Foreskin fibroblast (primary cell): ENCODE measurements at places on chromosomes 13 and 19.

GRCh38 chr13:113647351-113648215, 10.4 kb downstream of the ATP4B start:
- peak; percentile 63 for DNase-seq

- DNase-seq = no peak
Measured at GRCh38 chr19:15303105-15303780, 29.1 kb downstream of the BRD4 start.

DNA sequence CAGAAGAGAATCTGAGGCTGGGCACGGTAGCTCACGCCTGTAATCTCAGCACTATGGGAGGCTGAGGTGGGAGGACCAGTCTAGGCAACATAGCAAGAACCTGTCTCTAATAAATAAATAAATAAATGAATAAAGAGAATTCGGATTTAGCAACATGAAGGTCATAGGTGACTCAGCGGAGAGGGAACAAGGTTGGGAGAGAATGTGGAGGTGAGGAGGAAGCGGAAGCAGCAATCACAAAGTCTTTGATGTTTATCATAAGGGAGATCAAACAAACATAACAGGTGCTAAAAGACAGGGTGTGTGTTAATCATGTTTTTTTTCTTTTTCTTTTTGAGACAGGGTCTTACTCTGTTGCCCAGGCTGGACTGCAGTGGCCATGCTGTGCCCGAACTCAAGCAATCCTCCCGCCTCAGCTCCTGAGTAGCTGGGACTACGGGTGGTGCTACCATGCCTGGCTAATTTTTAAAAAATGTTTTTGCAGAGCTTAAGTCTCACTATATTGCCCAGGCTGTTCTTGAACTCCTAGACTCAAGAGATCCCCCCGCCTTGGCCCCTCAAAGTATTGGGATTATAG, 16.3 kb downstream of the PBX4 start:
- DNase-seq = no peak

DNA sequence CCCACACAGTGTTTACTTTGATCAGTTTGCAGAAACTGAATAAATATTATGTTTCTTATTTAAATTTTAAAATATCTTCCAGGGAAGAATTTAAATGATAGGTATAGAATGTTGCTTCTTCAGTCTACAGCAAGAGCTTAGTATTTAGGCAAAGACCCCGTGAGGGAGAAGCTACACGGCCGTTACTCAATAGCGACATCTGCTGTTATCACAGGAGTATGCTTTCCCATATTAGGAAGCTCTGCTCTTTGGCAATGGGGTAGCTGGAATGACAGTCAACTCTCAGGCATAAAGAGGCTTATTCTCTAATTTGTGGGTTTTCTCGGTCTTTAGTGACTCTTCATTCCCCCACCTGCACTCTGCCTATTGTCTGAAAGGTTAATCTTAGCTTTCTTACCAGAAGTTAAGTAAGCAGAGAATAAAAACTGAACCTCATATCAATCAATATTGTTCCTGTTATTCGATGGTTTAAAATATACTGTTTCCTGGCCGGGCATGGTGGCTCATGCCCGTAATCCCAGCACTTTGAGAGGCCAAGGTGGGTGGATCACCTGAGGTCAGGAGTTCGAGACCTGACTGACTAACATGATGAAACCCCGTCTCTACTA, 13.2 kb upstream of the LHFPL6 start:
- peak; percentile 43 for DNase-seq

DNA sequence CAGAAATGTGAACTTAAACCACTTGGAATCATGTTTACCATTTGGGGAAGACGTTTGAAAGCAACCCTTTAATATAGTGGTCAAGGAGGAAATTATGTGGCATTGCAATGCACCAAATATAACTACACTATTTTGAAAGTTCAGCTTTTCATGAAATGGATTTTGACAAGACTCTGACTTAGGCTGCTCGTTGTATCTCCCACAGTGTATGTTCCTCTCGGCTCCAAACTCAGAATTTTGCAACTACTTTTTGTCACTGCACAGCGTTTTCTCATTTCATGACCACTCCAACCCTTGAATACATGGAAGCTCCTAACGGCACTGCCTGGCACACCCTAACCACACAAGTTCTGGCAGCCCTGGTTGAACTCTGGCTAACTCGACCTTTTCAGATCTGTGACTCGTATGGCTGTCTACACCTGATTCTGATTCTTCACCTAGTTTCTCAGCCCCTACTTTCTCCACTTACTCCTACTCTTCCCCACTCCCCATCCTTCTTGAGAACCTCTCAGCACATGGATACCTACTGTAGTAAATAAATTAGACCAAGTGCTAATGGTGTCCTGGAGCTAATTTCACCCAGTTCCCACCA, 7.0 kb upstream of the POMP start:
- no peak for DNase-seq

- no peak for DNase-seq
Measured at GRCh38 chr13:55361141-55361540, 1779.6 kb upstream of the PRR20A start.

GRCh38 chr13:39821977-39822376, 166.5 kb downstream of the COG6 start:
- no peak for DNase-seq

DNA sequence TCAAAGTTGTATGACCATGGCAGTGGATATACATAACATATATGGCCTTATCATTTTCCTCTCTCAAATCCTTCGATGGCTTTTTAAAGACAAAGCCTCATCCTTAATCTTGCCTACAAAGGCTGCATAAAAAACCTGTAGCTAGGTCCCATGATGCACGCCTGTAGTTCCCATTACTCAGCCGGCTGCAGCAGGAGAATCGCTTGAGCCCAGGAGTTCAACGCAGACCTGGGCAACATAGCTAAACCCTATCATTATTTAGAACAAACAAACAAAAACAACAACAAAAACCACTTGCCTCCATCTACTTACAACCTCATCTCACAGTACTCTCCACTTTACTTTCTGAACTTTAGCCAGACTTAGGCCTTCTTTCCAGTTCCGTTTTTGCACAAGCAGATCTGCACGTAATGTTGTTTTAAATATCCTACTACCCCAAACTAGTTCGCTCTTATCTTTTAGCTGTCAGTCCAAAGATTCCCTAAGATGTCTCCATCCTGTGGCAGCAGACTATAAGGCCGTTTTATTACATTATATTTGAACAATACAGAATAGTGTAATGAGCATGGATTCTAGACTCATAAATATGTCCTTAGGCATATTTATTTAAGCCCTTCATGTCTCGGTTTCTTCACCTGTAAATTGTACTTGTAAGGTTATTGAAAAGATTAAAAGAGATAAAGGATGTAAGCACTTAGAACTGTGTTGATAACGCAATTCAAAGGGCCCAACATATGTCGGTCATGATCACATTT, 969 bp upstream of the POMP start:
- no peak for DNase-seq

GRCh38 chr19:48966541-48967345, 1.6 kb downstream of the FTL start:
- peak; percentile 38 for DNase-seq

GRCh38 chr19:31002518-31003244, 346.6 kb downstream of the TSHZ3 start:
- no peak for DNase-seq

DNA sequence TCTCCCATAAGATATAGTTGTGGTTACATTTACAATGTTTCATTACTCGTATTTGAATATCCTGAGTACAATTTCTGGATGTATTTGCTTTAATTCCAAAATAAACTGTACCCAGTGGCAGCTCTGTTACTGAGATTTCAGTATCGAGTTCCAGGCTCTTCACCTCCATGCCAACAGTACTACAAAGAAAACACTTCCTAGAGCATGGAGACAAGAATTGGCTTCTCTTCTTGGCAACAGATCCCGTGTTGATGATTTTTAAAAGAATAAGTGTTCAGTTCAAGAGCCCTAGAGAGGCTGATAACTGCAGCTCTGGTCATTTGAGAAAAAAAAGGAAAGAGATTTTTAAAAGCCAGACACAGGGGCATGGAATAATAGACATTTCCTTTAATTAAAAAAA, 302.8 kb downstream of the EFNB2 start:
- DNase-seq = no peak

GRCh38 chr19:49951806-49952478, 9.0 kb downstream of the SIGLEC11 start:
- DNase-seq = no peak

DNA sequence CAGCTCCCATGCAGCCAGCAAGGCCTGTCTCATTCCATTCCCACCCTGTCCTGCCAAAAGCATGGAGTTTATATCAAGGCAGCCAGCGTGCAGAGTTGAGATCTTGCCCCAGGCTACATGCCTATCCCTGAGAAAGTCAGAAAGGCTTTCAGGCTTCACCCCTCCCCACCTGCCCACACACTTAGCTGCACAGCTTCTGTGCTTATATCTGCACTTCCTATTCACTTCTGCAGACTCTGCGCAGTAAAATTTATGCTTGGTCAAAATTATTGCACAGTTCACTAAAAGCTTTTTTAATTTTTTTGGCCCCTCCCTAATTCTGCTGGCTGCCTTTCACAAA, 12.5 kb upstream of the ZNF675 start:
- no peak for DNase-seq

DNA sequence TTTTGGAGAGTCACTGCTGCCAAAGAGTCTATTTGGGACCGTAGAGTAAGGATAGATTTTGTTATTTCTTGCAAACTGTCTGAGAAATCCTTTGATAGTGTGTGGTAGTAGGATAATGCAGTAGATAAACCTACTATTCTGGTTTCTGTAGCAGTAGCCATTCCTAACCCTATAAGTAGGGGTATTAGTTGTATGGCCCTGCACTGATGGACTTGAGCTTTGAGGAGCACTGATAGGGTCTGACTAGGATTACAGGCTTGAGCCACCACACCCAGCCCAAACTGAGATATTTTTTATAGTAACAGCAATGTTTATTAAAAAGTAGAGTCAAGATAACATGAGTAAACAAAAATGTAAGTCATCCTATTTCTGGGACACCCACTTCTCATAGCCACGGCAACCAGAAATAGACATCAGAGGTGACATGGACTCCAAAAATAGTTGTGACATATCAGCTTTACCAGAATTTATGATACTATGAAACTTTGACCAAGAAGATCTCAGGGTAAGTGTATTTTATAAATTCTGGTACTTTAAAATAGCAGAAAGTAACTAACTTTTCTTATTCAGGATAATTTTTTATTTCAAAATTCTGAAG, 479.1 kb downstream of the SUCLA2 start:
- DNase-seq = no peak

DNA sequence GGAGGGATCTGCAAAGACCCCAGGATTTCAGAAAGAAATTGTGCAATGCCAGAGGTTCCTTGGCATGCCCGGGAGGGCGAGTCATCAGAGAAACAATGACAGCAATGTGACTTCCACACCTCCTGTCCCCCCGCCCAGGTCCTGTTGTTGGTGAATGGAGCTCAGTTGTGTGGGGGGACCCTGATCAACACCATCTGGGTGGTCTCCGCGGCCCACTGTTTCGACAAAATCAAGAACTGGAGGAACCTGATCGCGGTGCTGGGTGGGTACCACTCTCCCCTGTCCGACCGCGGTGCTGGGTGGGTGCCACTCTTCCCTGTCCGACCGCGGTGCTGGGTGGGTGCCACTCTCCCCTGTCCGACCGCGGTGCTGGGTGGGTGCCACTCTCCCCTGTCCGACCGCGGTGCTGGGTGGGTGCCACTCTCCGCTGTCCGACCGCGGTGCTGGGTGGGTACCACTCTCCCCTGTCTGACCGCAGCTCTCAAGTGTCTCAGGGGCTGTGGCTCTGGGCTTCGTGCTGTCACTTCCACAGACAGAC, 5.2 kb upstream of the F10 start:
- no peak for DNase-seq

DNA sequence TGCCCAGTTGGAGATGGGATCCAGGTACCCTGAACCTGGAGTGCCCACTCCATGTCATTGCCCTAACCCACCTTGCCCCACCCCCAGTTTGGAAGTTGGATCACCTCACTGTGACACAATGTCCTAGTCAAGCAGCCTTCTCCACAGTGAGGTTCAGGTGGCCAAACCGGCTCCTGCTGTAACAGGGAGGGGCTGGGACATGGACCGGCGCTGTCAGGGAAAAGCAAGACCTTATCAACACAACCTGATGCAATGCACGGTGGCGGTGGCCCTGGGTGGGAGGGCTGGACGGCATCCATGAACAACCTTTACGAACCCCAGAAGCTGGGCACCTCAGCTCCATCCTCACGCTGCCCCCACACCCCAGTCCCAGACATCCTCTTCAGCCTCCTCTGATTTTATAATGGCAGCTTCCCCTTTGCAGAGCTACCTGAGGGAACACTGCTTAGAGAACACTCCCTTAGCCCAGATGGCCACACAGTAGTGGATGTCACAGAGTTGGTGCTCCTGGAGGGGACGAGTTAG, 1.6 kb upstream of the KRTDAP start:
- no peak for DNase-seq

DNA sequence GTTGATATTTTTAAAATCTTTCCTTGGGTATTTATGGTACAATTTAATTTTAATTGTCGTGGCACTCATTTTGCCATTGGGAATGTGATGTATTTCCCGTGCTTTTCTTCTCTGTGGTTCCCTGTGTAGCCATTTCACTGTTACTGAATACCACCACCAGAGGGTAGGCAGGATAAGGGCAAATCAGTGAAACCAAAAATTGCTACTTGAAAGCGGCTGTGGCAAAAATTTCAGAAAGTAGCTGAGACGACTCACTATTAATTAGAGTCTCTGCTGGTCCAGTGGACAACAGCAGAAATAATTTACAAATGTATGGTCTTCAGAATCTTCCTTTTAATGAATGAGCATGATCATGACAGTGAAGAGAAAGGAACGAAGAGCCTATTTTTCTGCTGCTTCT, 34.4 kb upstream of the MIR17HG start:
- no peak for DNase-seq

DNA sequence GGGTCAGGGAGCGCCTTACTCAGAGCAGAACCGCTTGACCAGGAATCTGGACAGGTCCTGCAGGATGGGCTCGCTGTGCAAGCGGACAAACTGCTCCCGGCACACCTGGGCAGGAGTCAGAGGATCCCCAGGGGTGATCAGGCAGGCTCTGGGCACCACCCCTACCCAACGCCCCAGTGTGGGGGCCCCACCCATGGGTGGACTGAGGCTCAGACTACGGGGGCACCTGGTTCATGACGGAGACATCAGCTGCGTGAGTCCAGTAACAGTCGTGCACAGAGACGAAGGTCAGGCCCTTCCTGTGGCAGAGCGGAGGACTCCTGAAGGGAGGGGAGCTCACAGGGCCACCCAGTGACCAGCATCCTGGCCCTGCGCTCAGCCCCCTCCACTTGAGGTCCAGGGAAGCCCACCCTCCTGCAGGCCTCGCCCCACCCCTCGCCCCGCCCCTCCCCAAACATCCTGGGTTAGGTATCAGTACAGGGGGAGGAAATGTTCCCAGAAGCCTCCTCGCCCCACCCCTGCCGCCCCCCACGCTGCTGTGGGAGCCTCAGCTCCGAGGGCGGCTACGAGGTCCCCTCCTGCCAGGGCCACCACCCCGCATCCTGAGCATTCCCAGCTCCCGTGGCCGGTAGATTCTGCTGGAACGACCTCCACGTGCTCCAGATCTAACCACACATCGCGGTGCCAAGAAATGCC, 15.6 kb downstream of the POLRMT start:
- no peak for DNase-seq

- DNase-seq = no peak
Measured at GRCh38 chr19:34325981-34326787, 38.8 kb upstream of the GPI start.

- no peak for DNase-seq
Measured at GRCh38 chr13:42992764-42993122, 702 bp upstream of the EPSTI1 start.
